ENCODE measurements at places on chromosomes 2 and 18.

DNA sequence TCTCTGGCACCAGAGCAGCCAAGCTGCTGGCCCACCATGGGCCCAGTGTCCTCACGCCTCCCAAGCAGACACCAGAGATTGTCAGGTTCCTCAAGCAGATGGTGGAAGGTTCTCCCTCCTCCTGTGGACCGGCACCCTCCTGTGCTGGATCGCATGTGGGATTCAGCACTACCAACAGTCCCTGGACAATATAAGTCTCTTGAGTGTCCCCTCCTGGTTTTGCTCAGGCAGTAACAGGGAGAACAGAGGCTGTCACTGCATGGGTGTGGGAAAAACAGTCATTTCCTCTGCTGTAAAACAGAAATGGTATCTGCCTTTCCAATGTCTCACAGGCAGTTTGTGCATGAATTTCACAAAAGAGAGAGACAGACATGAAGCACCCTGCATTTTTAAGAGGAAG, 47.7 kb upstream of the TUBA3E start:
- no peak for DNase-seq

GRCh38 chr2:202023904-202024266, 9.8 kb upstream of the FZD7 start:
- no peak for DNase-seq

DNA sequence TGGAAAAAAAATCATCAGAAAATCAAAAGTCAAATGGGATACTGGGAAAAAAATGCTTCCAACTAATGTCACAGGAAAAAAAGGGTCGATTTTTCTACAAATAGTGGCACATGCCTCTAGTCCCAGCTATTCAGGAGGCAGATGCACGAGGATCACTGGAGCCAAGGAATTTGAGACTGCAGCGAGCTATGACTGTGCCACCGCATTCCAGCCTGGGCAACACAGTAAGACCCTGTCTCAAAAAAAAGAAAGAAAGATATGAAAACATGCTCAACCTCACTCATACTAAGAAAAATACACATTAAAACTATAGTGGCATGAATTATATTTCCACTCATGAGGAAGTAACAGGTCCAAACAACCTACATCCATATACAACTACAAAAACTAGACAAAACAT, 17.9 kb downstream of the MEMO1 start:
- no peak for DNase-seq

GRCh38 chr18:62425465-62426190, 97.2 kb upstream of the ZCCHC2 start:
- peak; percentile 46 for DNase-seq

All from stimulated activated CD4-positive, alpha-beta T cell treated with anti-CD3 and anti-CD28 coated beads, Interleukin-4, amount 100 ng/mL, for 48 hours (primary cell).